Left renal pelvis (tissue), 4 donors: ENCODE measurements at places on chromosomes 2 and 18. TPM values are rescaled to one million over a fixed set of nuclear protein-coding genes. Genes with fewer than 3 reads are reported as not detected.

DNA sequence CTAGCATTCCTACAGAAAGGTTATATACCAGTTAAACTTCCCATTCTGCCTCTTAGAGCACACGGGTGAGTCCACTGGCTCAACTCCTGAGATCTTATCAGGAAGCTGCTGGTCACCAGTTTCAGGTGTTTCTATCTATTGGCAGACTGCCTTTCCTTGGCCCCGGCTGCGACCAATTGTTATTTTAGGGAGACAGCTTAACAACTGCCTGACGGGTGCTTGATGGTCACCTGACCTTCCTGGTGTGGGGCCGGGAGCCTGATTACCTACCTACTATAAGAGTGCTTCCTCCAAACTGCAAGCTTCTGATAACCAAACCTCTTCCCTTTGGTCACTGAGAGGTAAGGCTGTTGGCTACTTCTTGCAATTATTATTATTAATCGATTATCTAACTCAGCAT is 122.1 kb upstream of the XIRP2 start:
- no peak for DNase-seq

DNA sequence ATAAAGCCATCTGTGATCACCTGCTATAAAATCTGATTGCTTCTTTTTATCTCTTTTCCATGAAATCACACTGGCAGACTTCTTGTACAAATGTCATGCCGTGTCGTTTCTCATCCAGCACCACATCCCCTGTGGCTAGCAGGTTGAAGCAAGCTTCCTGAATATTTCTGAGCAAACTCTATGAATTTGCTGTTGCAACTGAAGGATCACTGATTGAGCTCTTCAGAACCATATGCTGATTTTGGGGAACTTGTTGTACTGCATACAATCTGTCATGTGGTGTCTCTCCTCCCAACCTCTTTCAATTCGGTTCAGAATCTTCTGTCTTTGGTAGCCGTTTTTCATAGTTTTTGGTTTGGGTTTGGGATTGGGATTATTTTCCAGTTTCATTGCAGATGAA is 57.7 kb upstream of the RBMS1 start:
- no peak for DNase-seq

DNA sequence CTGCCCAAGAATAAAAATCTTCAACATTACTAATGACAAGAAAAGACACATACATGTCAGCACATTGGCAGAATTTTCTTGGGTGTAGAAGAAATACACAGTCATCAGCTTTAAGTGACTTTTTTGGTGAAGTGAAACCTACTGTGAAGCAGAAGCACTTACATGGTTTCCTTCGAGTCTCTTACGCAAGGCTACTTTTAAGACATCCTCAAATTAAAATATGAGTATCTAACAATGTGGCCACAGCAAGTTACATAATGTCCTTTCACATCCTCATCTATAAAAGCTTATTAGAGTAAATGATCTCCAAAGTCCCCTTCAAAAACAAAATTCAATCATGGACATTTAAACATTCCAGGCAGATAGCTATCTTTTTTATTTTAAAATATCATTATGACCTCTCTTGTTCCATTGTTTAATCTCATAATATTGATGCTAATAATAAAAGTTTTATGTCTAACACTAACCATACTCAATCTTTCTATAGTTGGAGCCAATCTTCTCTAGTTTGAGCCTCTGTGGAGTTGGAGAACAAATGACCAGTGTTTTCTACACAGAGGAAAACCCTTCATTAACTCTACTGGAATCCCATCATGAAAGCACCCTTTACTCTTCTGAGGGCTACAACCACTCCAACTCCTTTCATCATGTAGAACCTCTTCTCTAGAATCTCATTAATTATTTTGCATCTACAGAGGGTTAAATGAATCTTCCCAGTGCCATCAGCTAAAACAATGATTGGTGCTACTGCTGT is 182.2 kb upstream of the ZFP36L2 start:
- no peak for DNase-seq

GRCh38 chr2:30768708-30769480 is 38.4 kb downstream of the CAPN13 start:
- no peak for DNase-seq

GRCh38 chr18:2143636-2144035 is 427.7 kb downstream of the METTL4 start:
- DNase-seq: no peak

Gene TUBA4B
- polyA plus RNA-seq: 0.46 TPM

Gene ARHGAP15
- 4.1 TPM for polyA plus RNA-seq
